CD4-positive, alpha-beta T cell treated with Interleukin-15 for 4 hours (primary cell): ENCODE measurements at places on chromosomes 13 and 19.

DNA sequence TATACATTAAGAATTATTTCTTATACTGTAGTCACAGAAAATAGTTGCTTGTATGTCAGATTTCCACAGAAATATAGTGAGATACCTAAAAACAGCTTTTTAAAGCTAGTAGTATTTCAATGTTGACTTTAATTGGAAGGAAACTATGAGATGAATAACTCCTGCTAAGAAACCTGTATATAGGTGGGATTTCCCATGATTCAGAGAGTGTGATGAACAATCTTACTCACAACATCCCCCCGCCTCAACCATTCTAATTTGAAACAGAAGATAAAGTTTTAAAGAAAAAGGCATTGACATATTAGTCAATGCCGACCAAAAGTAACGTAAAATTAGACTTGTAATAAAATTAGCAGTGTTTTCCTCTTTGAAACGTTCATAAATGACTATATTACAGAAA is 1.4 kb upstream of the MIR17HG start:
- peak; percentile 45 for DNase-seq

- DNase-seq, result peak; percentile 27
Observed at GRCh38 chr19:39558624-39559117, 18.7 kb upstream of the EID2 start.

DNA sequence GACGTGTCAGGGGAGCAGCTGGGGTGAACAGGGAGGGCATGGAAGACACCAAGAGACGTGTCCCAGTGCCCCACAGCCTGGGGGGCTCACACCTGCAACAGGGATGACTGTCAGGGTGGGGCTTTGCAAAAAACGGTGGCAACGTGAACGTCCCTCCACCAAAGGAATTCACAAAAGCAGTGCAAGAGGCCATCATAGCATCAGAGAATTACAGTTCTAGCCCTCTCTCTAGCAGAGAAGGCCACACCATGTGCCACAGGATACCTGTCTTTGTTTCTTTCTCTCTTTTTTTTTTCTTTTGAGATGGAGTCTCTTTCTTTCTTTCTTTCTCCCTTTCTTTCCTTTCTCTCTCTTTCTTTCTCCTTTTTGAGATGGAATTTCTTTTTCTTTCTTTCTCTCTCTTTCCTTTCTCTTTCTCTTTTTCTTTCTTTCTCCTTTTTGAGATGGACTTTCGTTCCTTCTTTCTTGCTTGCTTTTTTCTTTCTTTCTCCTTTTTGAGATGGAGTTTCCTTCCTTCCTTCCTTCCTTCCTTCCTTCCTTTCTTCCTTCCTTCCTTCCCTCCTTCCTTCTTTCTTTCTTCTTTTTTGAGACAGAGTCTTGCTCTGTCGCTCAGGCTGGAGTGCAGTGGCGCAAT is 17.1 kb upstream of the ATP11A start:
- DNase-seq, result no peak

DNA sequence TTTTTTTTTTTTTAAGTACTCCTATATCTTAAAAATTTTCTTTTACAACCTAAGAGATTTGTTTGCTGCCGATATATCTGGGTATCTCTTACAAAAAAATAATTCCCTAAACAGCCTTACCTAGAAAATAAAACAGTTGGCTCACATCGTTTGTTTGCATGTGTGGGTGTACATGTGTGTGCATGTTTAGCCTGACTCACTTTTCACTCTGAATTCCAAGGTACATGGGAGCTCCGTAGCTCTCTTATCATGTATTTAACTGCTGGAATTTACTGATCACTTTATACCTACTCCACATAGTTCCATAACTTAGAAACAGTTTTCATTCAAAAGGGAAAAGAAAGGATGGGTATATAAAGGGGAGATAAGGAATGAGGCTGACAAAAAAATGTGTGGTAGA is 616.5 kb downstream of the GPC6 start:
- no peak for DNase-seq

- no peak for DNase-seq
Observed at GRCh38 chr13:51348069-51348967, 8.8 kb downstream of the SERPINE3 start.

DNA sequence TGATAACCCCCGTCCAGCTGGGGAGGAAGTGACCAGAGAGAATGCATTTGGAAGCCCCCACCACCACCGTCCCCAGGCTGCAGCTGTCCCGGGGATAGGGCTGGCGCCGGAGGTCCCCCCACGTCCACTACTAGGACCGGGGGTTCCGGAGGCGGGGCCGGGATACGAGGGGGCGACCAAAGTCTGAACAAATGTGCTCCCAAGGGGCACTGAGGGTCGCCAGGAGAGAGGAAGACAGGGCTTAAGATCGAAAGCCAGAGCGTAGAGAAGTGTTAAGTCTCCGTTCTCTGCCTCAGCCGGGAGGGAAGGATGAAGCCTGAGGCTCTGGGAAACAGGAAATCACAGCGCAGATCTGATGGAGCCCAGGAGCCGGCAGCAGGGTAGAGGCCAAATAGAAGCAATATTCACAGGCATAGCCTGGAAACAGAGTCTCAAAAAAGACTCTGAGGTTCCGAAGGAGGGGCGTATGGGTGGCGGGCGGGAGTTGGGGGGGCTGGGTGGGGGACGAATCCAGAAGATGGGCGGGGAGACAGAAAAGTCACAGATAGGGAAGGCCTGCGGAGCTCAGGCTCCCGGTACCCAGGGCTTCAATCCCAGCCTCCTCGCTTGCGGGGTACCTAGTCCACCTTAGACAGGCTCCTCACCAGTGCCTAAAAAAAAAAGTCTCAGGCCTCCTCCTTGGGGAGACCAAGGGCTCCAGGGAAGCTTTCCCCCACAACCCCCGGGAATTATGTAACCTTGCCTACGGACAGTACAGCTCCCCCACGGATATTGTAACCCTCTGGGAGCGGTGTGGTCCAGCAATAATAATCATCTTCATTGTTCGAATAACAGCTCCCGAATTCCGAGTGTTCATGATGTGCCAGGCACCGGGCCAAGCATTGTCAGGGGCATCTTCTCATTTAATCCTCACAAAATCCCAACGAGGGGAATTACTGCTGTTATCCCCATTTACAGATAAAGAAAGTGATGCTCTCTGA is 1.1 kb upstream of the ERF start:
- DNase-seq, result no peak

DNA sequence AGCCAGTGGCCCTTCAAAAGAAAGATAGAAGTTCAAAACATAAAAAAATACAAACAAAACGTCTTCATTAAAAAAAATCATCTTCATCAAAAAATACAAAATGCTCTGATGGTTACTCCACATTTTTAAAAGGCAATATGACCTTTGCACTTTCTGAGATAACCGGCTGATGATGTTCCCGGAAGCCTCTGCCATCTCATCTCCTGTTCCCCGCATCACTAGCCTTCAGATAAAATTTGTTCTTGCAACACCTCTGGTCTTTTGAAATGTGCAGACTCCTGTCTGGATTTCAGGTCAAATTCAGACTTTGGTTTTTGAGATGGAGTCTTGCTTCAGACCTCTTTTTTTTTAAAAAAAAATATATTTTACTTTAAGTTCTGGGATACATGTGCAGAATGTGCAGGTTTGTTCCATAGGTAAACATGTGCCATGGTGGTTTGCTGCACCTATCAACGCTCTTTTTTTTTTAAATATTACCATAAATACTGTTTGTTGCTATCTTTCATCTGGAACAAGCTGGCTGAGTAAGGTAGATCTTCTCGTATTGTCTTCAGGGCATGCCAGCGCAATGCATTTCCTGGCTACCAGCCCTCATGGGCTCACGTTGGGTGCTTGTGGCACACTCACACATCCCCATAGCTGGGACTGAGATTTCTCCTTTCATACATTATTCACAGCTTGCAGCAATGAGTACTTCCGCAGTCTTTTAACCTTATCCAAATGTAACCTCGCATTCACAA is 418.9 kb upstream of the ARGLU1 start:
- no peak for DNase-seq

DNA sequence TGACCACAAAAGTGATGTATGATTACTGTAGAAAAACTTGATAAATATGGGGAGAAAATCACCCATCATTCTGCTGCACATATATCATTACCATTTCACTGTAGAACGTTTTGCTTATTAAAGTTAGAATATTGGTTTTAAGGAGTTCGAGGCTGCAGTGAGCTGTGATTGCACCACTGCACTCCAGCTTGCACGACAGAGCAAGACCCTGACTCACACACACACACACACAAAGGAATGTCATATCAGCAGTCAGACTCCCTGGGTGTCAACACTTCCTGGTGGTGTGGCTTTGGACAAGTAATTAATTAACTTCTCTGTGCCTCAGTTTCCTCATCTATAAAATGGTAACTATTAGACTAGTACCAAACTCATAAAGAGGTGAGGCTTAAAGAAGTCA is 11.3 kb upstream of the PNMA8A start:
- DNase-seq, result no peak

GRCh38 chr19:43337737-43338136 is 15.7 kb upstream of the CD177 start:
- DNase-seq, result no peak
